Fibroblast of skin of right biceps (primary cell): ENCODE measurements at places on chromosomes 4 and X.

DNA sequence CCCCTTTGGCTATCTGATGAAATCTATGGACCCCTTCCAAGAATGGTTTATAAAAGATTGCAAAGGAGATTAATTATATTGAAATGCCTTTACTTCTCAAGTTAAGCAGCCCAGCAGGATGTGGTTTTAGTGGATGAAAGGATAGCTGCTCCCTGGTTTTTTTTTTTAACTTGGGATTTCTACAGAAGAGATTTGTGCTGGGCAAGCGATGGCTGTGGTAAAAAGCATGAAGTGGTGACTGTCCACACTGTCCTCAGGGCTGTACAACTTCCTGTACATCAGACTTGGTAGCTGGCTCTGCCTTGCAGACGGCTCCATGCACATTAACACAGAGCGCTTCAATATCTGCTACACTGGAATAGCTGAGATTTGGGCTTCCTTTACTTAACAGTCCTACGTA is 321.7 kb downstream of the DHX15 start:
- DNase-seq, result peak; percentile 40

DNA sequence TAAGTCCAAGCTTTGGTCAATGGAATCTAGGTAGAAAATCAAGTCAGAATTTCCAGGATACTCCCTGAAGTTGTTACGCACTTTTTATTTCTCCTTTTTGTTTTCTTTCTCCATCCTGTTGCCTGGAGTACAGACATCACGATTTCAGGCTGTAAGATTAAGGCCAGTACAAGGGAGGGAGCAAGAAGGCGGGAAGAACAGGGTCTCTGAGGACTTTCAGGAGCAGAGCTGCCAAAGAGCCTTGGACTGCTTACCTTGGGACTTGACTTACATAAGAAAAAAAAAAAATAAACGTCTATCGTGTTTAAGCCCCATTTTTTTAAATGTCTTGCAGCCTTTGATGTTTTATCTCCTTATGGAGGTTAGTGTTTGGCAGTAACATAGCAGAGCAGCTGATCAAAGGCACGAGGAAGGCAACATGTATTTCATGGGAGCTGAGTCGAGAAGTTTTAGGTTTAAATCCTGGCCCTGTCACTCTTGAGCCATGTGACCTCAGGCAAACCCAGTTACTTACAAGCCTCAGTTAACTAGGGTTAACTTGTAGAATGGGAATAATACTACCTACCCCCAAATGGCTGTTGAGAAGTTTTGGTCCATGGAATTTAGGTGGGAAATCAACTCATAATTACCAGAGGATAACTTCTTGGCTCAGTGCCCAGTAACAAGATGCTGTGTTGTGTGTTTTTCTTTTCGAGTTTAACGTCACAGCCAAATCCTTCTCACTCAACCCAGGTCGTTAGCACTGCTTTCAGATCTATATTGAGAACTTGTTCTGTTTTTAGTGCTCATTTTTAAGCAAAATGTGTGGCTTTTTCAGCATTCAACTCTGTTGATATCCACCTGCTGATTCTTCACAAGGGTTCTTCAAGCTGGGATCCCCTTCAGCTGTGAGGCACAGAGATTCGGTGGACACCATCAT is 106.8 kb downstream of the CLNK start:
- no peak for DNase-seq

GRCh38 chrX:148741441-148741840 is 241.0 kb downstream of the AFF2 start:
- DNase-seq, result no peak

- DNase-seq, result no peak
These were observed 53.8 kb upstream of the LNX1 start for GRCh38 chr4:53645108-53645507.

- peak; percentile 53 for DNase-seq
These were observed 63.3 kb downstream of the GPAT3 start for GRCh38 chr4:83599183-83599582.

GRCh38 chr4:145679520-145679919 is 426 bp upstream of the C4orf51 start:
- peak; percentile 90 for DNase-seq

- DNase-seq, result peak; percentile 13
These were observed 72.1 kb downstream of the COX18 start for GRCh38 chr4:72997409-72997808.

DNA sequence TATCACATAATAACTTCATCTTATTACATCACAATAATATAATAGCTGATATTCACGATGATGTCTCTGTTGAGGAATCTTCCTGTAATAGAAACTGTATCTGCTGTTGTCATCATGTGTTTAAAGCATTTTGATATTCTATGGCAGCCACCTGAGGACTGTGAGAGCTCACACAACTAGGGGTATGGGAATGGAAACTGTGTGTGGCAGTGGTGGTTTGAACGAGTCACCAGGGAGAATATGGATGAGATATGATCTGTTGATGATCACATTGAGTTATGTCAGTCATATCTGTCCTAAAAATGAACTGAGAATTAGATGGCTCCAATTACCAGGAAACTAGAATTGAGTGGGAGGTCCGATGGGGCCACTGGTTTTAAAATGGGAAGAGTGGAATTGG is 169.6 kb downstream of the MID1IP1 start:
- DNase-seq, result no peak

DNA sequence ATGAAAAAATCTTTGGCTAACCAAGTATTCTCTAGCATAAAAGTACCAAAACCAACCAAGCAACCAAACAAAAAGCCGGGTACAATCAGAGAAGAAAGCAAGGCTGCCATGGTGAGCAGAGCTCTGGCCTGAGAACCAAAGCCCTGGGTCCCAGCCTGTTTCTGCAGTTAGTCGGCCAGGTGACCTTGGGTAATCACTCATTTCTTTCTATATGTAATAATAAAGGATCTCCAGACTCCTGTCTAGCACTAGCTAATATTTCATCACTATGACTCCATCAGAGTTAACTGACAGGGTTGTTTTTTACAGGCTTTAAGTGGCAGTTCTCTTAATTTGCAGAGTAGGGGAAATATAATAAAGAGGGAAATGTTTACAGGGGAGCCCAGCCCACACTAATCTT is 34.0 kb upstream of the RASGEF1B start:
- DNase-seq, result no peak

GRCh38 chr4:23091711-23092110 is 399.0 kb downstream of the GBA3 start:
- DNase-seq, result no peak

GRCh38 chrX:154097589-154098541 is at the start of gene MECP2:
MECP2 (minus strand) TSS chrX:154097717.
- DNase-seq, result peak; percentile 92

DNA sequence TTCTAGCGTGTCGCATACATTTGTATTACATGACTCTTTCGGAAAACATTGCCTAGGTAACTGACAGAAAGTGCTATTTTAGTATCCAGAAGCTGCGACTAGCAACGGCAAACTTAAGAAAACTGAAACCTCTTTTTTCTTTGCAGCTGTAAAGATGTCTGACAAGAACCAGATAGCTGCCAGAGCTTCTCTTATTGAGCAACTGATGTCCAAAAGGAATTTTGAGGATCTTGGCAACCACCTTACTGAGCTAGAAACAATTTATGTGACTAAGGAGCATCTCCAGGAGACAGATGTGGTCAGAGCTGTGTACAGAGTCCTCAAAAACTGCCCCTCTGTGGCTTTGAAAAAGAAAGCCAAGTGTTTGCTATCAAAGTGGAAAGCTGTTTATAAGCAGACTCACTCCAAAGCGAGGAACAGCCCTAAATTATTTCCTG is 9.4 kb downstream of the TCEANC start:
- DNase-seq, result peak; percentile 49

GRCh38 chr4:169179609-169180521 is 90.9 kb downstream of the SH3RF1 start:
- DNase-seq, result peak; percentile 12

- no peak for DNase-seq
These were observed 63.5 kb downstream of the ENPP6 start for GRCh38 chr4:184154199-184154598.
